H4 (cell line): ENCODE measurements at places on chromosomes 4 and X. TPM values are rescaled to one million over a fixed set of nuclear protein-coding genes. Genes with fewer than 3 reads are reported as not detected.

The SPANXC gene
- total RNA-seq, result 4.1 and 5.3 TPM in 2 replicates

DNA sequence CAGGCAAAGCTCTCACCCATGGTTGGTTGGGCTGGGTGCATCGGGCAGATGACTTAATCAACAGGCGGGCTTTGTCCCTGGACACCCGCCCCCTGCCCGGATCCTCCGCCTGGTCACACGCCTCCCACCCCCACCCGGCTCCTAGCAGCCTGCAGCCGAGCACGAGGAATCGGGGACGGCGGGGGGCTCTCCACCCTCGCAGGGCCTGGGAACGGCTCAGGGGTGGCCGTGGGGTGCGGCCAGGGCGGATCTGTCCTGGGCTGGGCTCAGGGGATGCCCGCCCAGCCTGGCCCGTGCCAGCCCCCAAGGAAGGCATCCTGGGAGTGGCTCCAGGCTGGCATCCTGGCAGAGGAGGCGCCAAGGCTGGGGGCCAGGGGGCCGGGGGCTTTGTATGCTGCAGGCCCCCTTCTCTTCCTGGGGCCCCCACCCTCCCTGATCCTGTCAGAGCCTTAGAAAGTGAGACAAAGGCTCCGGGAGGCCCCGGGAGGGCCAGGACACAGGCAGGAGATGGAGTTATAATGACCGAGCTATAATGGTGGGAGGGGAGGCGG lies 32.5 kb upstream of the FGFR3 start:
- DNase-seq, result no peak

The ODAPH gene
- 0.12 and 0.19 TPM in 2 replicates for total RNA-seq

DNA sequence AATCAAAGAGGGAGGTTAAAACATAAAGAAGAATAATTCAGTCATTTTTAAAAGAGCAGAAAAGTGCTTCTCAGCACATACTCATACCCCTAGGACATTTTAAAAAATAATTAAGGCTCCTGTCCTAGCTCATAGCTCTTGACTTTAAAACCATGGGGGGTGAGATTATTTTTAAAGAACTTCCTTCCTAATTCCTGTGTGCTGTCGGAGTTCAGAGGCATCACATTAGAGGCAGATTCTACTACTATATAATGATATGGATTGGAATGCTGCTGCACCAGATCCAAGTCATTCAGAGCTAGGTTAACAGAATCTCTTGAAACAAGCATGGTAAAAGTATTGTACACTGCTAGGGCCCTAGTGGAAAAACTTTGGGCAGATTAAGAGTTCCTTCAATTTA lies 456.5 kb upstream of the ADGRL3 start:
- DNase-seq, result no peak

The ACOT9 gene
- 41.1 and 47.0 TPM in 2 replicates for total RNA-seq

DNA sequence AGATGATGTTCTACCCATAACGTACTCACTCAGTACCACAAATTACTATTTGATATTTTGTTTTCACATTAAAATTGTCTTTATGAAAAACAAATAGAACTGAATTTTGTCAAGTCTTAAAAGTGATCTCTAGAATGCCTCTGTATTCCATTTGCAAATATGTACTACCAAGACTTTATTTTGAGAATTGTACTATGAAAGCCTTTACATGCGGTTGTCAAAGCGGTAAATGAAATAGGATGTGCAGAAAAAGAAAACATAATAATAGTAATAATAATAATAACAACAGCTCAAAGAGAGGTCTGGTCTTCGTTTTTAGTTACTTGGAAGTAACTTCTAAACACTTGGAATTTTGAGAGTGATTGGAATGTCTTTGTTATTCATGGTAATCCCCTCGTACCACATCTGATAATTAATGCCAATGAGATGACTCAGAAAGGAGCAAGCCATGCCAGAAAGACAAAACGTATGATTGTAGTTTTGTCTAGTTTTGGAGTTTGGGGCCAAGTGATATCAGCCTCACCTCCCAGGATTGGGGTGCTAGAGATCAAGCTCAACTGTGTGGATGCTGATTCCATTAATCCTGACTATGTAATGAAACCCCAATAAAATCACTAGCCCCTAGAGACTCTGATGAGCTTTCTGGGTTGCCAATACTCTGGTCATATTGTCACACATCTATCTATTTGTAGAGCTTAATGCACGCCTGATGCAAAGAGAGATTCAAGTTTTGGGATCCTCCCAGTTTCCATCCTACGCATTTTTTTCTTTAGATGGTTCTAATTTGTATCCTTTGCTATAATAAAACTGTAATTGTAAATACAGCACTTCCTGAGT lies 20.2 kb upstream of the CTSO start:
- DNase-seq, result no peak

GRCh38 chrX:68997911-68998310 lies 167.3 kb downstream of the PJA1 start:
- peak; percentile 27 for DNase-seq
